ENCODE measurements at places on chromosomes 13 and 19. TPM values are rescaled to one million over a fixed set of nuclear protein-coding genes. Genes with fewer than 3 reads are reported as not detected.

EVI5L gene
- 6.8 TPM for total RNA-seq

TMC4 gene
- total RNA-seq: 0.34 TPM

ZNF85 gene
- 10.4 TPM for total RNA-seq

LILRA1 gene
- total RNA-seq: not detected

RAB3A gene
- total RNA-seq: 0.76 TPM

IZUMO1 gene
- total RNA-seq: 0.43 TPM

ZNF91 gene
- total RNA-seq: 10.8 TPM

TFPT gene
- 18.8 TPM for total RNA-seq

RASGRP4 gene
- total RNA-seq: not detected

TRPM4 gene
- total RNA-seq: 17.2 TPM

Measured in dermis lymphatic vessel endothelial cell (primary cell).